ENCODE measurements at places on chromosomes 1 and 21. TPM values are rescaled to one million over a fixed set of nuclear protein-coding genes. Genes with fewer than 3 reads are reported as not detected.

GRCh38 chr1:9129266-9130041 is 552 bp upstream of the GPR157 start:
- H3K36me3 ChIP-seq = no peaks in the 10 kb centered on the region
- H3K27me3 ChIP-seq = no peaks in the 10 kb centered on the region
- DNase-seq = peak; percentile 100

Gene ALX3
- not detected for polyA plus RNA-seq

DNA sequence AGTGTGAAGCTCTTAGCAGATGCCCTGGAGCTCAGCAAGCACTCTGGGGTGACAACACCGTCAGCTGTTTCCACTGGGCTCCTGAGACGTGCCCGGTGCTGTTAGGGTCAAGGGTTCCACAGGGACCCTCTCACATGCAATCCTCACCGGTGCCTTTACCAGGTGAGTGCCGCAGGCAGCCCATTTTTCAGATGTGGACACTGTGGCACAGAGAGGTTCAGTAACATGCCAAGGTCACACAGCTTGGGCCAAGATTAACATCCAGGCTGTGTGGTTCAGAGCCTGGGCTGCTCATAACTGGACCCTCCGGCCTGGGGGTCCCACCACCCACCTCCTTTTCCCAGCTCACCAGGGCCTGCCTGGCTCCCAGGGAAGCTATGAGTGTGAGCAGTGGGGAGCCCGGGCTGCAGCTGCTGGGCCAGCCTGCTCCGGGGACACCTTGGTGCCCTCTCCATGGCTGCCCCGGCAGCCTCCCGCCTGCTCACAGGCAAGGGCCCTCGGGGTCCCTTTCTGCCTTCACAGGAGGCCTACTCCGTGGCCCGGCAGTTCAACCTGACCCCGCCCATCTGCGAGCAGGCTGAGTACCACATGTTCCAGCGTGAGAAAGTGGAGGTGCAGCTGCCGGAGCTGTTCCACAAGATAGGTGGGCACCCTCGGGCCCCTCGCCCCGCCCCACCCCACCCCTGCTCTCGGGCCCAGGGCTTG is 49.3 kb downstream of the KCNAB2 start:
- H3K36me3 ChIP-seq = no peaks in the 10 kb centered on the region
- no peaks in the 10 kb centered on the region for H3K27me3 ChIP-seq
- H3K4me3 ChIP-seq = no peak overlapping the region
- H3K27ac ChIP-seq = no peak overlapping the region
- no peak for DNase-seq

Gene OR2T35
- not detected for polyA plus RNA-seq

GRCh38 chr1:227785094-227785804 is 30.2 kb upstream of the PRSS38 start:
- H3K4me1 ChIP-seq = no peaks in the 10 kb centered on the region
- no peak overlapping the region for H3K27ac ChIP-seq
- no peaks in the 10 kb centered on the region for H3K27me3 ChIP-seq
- peaks cover 13% of the 10 kb centered on the region for H3K36me3 ChIP-seq

DNA sequence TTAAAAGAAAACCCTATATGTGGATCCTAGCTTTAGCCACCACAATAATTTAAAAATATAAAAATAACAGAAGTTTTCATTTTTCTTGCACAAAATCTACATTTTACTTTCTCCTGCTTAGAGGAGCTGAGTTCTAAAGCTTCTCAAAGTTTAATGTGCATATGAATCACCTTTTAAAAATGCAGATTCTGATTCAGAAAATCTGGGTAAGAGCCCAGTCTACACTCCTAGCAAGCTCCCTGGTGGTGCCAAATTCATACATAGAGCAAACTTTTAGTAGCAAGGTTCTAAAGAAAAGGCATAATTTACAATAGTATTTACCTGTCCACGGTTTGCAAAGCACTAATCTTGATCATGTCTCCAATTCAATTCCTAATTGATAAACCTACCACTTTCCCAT is 19.3 kb downstream of the RSBN1 start:
- no peak overlapping the region for H3K4me3 ChIP-seq
- peaks cover 43% of the 10 kb centered on the region for H3K36me3 ChIP-seq
- H3K27ac ChIP-seq = peak overlapping the region; percentile 34

Measured in SK-N-SH (cell line).